Stimulated activated CD4-positive, alpha-beta T cell treated with anti-CD3 and anti-CD28 coated beads, Interleukin-4, amount 100 ng/mL, for 4 hours (primary cell): ENCODE measurements at places on chromosomes 6 and 20.
A peak's percentile ranks its signal among the peaks of the same experiment; 100 is the strongest.

DNA sequence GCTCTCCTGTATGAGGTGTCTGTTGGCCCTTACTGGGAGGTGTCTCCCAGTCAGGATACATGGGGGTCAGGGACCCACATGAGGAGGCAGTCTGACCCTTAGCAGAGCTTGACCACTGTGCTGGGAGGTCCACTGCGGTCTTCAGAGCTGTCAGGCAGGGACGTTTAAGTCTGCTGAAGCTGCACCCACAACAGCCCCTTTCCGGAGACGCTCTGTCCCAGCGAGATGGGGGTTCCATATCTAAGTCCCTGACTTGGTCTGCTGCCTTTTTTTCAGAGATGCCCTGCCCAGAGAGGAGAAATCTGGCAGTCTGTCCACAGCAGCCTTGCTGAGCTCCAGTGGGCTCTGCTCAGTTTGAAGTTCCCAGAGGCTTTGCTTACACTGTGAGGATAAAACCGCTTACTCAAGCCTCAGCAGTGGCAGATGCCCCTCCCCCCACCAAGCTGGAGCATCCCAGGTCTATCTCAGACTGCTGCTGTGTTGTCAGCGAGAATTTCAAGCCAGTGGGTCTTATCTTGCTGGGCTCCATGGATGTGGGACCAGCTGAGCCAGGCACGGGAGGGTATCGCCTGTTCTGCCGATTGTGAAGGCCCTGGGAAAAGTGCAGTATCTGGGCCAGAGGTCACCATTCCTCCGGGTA is 36.3 kb upstream of the IBTK start:
- DNase-seq: no peak

- no peak for DNase-seq
Measured at GRCh38 chr6:84141521-84141920, 85.9 kb downstream of the CEP162 start.

DNA sequence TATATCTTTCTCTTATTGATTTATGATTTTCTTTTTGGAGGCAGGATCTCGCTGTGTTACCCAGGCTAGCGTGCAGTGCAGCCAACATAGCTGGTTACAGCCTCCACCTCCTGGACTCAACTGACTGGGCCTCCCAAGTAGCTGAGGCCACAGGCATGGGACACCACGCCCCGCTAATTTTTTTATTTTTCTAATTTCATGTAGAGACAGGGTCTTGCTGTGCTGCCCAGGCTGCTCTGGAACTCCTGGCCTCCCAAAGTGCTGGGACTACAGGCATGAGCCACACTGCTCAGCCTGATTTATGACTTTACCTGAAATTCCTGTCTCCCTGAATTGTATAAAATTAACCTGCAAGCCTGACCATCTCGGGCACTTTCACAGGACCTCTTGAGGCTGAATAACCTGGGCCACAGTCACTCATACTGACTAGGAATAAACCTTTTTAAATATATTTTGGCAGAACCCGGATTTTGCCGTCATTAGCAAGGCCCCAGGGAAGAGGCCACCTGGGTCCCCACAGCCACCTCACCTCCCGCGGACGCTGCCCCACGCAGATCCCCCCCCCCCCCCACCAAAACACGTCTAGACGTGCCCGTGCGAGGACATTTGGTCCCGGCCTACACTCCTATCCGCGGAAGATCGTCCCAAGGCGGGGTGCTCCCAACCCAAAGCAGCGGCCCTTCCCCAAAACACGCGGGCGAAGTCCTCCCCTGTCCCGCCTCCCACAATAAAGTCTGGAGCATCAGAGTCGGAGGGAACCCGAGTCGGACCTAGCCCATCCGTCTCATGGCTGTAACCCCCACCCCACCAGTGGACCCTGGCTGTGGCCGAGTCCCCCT is 902 bp downstream of the ZNF337 start:
- no peak for DNase-seq

DNA sequence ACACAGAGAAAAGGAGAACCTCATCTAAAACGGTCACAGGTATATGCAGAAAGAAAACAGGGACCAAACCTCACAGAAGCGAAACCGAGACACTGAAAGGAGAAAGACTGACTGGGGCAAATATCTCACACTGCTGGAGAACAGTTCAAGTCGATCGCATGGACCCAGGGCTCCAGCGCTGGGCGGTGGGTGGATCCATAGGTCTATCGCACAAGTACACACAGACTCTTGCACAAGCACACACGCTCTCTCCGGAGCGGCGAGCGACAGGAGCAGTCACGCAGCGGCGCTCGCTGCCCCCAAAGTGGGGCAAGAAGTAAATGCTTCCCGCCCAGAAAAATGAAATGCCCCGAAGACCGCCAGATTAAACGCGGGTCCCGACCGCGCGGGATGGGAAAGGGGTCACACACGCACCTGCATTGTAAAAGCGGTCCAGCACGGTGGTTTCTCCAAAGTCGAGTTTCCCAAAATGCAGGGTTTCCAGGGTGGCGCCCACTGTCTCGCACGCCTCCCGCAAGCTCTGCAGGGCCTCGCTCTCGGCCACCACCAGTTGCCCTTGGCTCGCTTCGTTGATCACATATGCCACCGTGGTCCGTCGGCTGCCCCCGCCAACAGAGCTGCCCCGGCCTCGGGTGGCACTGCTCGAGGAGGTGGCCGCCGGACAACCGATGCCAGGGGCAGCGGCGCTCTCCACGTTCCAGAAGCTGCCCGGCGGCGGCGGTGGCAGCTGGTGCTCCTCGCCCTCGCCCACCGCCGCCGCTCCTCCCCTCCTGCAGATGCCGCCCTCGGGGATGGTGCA is 782 bp downstream of the MAP3K5 start:
- DNase-seq: peak; percentile 45
